ENCODE measurements at places on chromosomes 5 and 9. TPM values are rescaled to one million over a fixed set of nuclear protein-coding genes. Genes with fewer than 3 reads are reported as not detected.

SHISAL2B gene
- polyA plus RNA-seq: not detected

PDZD2 gene
- polyA plus RNA-seq: not detected

PCDHA1 gene
- polyA plus RNA-seq: not detected

PCDHA6 gene
- polyA plus RNA-seq: not detected

SLC22A5 gene
- polyA plus RNA-seq: 2.9 TPM

MUSK gene
- polyA plus RNA-seq: not detected

C9orf152 gene
- polyA plus RNA-seq: not detected

REEP2 gene
- polyA plus RNA-seq: not detected

CDX1 gene
- polyA plus RNA-seq: not detected
